ENCODE measurements at places on chromosomes 1 and 21. TPM values are rescaled to one million over a fixed set of nuclear protein-coding genes. Genes with fewer than 3 reads are reported as not detected.

GRCh38 chr1:44542420-44543063, 131.7 kb downstream of the TMEM53 start:
- DNase-seq = no peak

GRCh38 chr1:184482136-184482535, 95.3 kb downstream of the C1orf21 start:
- DNase-seq = no peak

- no peak for DNase-seq
Measured at GRCh38 chr21:43015906-43016540, 41.7 kb downstream of the PKNOX1 start.

DNA sequence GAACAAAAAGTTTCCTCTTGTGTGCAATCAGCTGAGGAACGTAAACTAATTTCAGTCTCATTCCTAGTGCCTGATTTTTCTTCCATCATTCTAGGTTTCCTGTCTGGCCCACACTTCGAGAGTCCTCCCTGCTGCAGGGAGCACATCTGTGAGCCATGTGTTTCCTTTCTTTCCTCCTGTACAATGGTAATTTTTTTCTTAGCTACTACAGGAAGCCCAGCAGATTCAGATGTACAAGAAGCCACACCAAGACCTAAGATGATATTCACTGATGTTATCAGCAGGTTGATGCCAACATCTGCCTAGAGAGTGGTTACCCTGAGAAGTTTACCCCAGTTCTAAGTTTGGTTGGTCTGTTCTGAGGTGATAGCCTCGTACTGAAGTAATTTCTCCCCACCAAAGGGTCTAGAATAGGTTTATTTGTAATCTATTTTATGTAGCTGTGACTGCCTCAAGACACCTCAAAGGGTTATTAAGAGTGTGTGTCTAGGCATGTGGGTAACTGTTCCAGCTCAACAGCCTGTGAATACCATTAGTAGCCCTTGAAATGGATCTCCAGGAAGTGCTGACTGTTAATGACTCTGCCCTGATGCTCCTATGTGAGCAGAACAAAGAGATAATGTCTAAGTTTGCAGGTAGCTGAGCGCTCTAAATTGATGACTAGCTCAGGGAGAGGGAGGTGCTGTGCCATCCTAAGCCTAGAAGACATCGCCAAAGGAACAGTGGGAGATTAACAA, 31.7 kb upstream of the CLDN14 start:
- DNase-seq = no peak

DNA sequence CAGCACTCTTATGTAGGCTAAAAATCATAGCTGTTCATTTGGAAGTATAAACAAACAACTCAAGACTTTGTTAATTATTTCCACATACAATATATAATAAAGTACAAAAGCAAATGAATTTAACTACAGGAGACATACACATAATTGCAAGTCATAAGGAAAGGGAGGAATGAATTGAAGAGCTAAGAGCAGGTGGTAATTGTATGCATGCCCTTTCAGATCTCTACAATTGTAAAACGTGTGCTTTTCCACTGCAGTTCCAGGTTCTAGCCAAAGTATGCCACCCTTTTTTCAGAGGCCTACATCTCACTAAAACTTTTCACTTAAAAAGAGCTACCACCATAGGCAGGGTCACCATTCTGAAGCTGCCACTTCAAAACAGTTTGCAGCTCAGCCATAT, 42.8 kb upstream of the HP1BP3 start:
- DNase-seq = no peak

DNA sequence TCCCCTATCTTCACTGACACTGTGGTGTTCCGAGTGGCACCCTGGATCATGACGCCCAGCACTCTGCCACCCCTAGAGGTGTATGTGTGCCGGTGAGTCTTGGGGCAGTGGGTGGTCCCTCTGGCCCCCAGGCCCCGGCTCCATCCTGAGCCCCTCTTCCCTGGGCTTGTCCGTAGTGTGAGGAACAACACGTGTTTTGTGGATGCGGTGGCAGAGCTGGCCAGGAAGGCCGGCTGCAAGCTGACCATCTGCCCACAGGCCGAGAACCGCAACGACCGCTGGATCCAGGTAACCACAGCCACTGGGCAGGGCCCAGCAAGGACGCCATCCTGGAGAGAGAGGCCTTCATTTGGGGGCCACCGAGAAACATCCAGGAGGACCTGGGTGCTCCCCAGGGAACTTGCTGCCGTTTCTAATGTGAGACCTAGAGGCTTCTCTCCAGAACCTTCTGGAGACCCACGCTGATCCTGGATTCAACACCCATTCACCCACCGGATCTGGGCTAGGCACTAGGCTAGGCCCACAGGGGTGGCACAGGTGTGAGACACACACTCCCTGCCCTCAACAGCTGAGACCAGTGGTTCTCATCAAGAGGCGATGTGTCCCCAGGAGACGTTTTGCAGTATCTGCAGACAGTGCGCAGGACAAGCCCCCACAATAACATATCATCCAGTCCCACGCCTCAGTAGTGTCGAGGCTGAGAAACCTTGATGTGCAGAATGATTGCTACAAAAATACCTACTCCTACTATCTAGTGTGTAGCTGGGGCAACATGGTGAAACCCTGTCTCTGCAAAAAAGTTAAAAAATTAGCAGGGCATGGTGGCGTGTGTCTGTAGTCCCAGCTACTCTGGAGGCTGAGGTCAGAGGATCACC, 22.2 kb downstream of the PADI3 start:
- DNase-seq = no peak

The ADAMTS4 gene
- total RNA-seq = 1.3 TPM

DNA sequence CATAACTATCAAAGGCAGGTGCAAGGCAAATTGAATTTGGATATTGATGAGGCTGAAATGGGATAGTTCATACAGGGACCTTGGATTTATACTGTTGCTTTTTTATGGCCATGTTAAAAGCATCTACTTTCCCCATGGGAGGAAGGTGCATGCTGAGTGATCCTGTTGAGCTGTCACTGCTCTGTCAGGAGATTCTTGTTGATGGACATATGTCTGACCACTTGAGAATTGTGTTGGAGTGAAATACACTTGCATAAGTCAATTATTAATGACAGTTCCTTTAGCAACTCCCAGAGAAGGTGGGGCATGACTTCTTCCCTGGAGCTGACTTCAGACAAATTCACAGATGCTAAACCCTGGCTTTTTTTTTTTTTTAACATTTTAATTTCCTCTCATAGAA, 58.4 kb upstream of the DYNLT5 start:
- DNase-seq = no peak

The USH2A gene
- 0.04 TPM for total RNA-seq

The HPDL gene
- 2.4 TPM for total RNA-seq

The ERG gene
- not detected for total RNA-seq

The NUP210L gene
- not detected for total RNA-seq

All from neural progenitor cell (in vitro differentiated cells).